ENCODE measurements at places on chromosomes 2 and 18.

GRCh38 chr18:53937037-53937436 is 287.4 kb downstream of the MBD2 start:
- no peak for DNase-seq

GRCh38 chr2:239255218-239255617 is 145.6 kb downstream of the HDAC4 start:
- DNase-seq: no peak

GRCh38 chr2:227097495-227098161 is 66.4 kb downstream of the COL4A4 start:
- no peak for DNase-seq

DNA sequence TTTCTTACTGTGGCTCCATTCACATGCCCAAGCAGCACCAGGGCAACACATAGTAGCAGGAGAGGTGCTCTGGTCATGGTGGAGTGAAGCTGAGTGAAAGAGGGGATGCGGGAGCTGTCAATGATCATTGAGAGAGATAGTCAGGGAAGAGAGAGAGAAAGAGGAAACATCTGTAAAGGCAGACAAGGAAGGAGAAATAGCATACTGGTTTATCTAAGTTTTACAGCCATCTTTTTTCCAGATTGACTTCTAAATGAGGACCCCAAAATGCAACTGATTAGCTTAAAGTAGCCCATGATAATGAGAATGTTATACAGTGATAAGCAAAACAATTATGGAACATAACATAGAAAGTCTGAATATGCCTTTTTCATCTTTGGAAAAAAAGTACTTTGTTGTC is at the start of gene C2orf66:
Gene C2orf66, minus strand, starts transcription at position 96 of the 400 bp plus-strand sequence. Its CDS starts 19 bp downstream, at position 77.
- DNase-seq: no peak

- DNase-seq: no peak
Measured at GRCh38 chr2:113166187-113166645, 7.6 kb upstream of the PSD4 start.

DNA sequence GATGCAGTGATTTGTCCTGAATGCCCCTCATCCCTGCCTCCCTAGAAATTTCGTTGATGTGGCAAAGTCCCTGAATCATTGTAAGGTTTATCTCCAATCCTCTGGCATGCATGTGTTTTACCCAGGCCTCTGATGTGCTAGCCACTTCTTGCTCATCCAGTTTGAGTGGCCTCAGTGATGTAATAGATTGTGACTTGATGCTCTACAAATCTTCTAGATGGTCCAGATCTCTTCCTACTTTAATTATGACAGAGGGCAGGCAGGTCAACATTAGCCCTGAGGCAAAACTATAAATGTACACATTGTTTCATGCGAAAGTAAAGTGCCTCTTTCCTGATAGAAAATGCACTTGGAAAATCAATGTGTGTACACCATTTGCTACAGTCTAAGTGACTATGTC is 54.5 kb downstream of the LONRF2 start:
- no peak for DNase-seq

DNA sequence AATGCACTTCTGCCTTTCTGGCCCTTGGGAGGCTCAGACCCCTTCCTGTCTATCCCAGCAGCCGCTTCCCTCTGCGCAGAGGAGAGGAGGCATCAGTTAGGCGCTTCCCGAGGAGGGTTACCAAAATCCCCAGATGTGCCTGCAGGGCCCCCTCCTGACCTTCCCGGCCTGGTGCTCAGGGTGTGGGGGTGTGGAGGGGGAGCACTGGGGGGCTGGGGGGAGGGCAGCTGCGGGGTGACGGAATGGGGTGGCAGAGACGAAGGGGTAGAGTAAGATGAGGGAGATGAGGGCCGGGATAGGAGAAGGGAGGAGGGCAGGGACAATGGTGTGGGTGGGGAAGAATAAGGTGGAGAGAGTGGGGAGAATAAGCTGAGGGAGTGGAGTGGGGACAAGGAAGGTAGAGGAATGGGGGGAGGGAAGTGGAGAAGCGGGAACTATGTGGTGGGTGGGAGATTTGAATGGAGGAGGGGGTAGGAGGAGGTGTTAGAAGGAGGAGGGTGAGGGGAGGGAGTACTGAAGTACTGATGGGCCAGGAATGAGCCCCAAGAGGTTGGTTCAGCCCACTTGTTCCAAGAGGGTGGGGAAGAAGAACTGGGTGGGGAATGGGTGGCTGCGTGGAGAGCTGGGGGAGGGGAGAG is 6.5 kb upstream of the ZAP70 start:
- DNase-seq: no peak

- DNase-seq: no peak
Measured at GRCh38 chr2:21291426-21291825, 167.7 kb downstream of the TDRD15 start.

GRCh38 chr2:37211939-37212338 is 15.6 kb downstream of the CEBPZOS start:
- no peak for DNase-seq

DNA sequence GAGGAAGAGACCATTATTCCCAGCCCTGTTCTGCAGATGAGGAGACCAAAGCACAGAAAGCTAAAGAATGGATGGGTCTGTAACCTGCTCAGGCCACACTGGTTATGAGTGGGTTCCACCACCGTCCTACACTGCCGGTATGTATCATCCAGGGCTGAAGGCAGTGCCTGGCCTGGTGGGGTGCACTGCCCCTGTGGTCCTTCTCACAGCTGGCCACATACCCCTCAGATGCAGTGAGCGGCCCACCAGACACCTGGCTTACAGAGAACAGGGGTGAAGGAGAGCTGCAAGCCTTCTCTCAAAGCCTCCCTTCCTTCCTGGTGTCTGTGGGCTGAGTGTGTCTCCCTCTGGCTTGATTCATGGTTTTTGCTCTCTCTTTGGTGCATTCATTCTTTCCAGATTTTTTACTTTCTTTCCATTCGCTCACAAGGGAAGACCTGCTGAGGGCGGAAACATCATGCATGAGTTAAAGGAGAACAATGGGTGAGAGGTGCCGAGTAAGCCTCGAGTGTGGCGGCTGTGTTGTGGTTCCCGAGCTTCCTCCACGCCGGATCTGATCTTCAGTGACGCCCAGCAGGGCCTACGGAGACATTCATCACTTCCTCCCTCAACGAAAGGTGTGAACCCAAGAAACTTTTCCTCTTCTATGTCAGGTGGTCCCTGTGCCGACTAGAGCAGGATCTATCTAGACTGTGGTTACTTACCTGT is 62.1 kb upstream of the REL start:
- DNase-seq: peak; percentile 87

DNA sequence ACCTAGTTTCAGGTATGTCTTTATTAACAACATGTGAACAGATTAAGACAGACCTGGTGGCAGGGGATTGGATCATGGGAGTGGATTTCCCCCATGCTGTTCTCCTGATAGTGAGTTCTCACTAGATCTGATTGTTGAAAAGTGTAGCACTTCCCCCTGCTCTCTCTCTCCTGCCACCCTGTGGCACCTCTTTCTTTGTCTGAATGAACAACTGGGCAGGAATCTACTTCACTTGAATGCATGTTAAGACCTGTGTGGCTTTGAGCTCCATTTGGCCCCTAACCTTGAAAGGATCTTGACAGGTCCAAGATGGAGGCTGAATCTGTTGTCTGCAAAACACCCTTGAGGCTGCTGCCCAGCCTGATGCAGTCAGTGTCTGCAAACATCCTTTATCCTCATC is 194.4 kb downstream of the RNF144A start:
- no peak for DNase-seq

GRCh38 chr2:227460833-227461232 is 11.1 kb upstream of the AGFG1 start:
- DNase-seq: no peak

DNA sequence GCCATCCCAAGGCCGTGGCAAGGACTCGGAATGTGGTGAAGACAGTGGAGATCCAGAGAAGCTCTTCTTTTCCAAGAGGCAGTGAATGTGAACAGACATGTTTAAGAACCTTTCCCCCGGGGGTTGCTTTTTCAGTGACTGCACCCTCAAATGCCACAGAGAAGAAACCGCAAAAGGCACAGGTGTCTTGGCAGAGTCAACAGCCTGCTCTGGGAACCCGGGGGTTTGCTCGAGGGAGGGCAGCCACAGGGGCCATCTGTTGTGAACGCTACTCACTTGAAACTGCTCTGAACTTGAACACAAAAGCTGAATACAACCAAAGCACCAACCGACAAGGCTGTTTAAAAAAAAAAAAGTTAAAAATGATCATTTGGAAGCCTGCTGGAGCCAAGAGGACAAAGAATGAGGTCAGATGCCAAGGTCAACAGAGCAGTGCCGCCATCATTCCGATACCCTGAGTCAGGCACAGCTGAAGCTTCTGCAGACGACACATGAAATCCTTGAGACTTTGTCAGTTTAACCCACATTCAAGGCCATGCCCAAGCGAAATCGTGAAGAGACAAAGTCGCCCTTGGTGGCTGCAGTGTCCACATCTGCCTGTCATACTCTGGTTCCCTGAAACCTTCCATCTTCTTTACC is 47.4 kb downstream of the PSMG2 start:
- no peak for DNase-seq

- DNase-seq: no peak
Measured at GRCh38 chr2:177244244-177244771, 20.2 kb downstream of the NFE2L2 start.

DNA sequence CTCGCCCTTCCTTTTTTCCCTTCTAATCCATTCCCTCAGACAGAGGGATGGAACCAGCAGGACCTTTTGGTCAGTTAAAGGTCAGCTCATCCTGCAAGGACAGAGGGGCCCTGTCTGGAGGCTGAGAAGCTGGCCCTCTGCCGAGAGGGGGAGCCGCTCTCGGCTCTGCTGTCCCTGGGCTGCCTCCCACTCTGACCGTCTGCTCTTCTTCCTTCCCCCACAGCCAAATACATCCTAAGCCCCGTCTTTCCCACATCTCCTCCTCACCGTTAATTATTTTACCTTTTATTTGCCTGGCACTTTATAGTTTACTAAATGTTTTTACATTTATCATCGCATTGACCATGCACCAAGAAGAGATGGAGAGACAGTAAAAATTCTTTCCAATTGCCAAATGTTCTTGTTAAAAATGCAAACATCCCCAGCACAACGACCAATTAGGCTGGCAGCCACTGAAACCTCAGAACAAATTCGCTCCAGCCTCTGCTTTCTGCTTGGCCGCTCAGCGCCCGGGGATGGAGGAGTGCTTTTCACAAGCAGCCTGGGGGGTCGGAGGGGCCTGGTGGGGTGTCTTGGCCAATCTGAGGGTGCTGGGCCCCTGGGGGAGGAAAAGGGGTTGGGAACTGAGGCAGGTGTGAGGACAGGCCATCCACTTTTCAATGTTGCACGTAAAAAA is 123.7 kb downstream of the TNS1 start:
- DNase-seq: no peak

GRCh38 chr2:128632501-128632800 is 313.8 kb upstream of the HS6ST1 start:
- no peak for DNase-seq

DNA sequence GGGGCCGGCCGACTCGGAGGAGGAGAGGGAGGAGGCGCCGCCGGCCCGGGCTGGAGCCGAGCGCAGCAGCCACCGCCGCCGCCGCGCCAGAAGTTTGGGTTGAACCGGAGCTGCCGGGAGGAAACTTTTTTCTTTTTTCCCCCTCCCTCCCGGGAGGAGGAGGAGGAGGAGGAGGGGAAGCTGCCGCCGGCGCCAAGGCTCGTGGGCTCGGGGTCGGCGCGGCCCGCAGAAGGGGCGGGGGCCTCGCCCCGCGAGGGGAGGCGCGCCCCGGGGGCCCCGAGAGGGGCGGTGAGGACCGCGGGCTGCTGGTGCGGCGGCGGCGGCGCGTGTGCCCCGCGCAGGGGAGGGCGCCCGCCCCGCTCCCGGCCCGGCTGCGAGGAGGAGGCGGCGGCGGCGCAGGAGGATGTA is 316 bp downstream of the CRIM1 start:
- DNase-seq: no peak

GRCh38 chr2:168819829-168820489 is 17.5 kb downstream of the NOSTRIN start:
- DNase-seq: no peak

- DNase-seq: no peak
Measured at GRCh38 chr2:159516241-159516758, 100.0 kb downstream of the BAZ2B start.

DNA sequence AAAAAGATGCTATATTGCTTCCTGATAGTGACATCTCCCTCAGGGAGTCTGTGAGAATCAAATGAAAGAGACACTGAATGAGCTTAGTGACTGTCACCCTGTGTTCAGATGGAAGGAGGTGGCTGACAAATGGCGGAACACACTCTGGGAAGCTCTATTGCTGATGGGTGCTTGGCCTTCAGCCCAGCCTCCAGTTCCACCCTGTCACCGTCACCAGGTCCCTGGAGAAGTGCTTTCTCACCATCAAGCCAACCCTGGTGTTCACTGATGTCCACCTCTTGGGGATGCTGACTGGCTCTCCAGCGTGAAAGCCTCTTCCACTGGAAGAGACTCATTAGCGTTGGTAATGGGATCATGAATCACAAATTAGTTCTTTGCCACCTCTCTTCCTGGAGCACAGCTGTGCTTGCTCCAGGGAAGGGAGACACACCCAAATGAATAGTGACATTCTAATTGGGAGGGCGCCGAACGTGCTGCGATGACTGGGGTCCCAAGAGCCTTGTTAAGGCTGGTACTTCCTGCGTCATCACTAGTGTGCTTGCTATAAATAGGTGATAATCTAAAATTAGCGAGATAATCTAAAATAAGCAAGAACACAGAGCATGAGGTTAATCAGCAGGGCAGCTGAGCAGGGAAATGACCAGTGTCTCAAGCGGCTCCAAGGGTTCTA is 154.0 kb downstream of the CLIP4 start:
- DNase-seq: no peak
